Stimulated activated CD8-positive, alpha-beta memory T cell treated with anti-CD3 and anti-CD28 coated beads, Interleukin-7, amount 100 ng/mL, for 4 hours (primary cell): ENCODE measurements at places on chromosomes 5 and 9.

DNA sequence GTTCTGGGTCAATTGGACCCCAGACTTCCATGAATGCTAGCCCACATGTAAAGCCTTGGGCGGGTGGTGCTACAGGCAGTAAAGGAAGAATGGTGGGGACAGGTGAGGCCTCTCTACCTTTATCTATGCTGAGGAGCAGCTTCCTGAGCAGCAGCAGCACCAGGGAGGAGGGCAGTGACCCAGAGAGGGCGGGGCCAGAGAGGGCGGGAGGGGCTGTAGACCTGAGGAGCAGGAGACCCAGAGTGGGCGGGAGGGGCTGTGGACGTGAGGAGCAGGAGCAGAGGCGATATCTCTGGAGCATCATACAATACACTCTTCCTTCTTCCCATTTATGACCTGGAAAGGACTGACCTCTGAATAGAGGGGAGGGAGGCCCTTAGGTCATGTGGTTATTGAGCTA is 165.9 kb downstream of the MTRR start:
- DNase-seq = no peak

DNA sequence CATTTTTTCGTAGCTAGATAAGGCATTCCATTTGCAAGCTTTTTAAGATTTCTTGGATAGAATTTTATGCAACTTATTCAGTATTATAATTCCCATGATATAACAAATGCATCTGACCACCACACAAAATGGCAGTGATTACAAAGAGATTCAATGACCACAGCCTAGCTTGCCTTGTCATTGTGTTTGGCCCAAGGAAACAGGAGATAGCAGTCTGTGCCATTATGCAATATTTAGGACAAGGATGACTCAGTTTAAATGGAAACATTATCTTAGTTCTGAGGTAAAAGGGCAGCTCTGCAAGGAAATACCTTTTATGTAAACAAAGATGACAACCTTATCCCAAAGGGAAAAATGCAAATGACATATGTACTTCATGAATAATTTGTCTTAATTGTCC is 89.8 kb downstream of the NUDT12 start:
- DNase-seq = no peak

GRCh38 chr5:73265641-73266040 is 92.6 kb downstream of the TMEM174 start:
- DNase-seq = no peak

DNA sequence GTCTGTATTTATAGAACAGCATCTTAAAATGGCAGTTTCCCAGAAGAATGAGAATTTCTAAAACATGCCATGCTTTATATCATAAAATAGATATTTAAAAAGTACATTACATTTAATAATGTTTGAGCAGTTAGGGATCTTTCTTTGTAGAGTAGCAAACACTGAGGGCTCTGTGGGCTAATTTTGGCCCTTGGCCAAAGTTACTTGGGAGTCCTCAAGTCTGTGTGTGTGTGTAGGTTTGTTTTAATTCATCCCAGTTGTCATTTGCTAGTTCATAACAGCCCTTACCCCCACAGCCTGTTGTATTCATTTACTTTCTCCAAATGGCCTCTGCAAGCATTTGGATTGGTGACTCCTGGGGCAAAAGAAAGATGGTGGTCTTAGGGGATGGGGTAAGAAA is 576.4 kb upstream of the SGCD start:
- no peak for DNase-seq

DNA sequence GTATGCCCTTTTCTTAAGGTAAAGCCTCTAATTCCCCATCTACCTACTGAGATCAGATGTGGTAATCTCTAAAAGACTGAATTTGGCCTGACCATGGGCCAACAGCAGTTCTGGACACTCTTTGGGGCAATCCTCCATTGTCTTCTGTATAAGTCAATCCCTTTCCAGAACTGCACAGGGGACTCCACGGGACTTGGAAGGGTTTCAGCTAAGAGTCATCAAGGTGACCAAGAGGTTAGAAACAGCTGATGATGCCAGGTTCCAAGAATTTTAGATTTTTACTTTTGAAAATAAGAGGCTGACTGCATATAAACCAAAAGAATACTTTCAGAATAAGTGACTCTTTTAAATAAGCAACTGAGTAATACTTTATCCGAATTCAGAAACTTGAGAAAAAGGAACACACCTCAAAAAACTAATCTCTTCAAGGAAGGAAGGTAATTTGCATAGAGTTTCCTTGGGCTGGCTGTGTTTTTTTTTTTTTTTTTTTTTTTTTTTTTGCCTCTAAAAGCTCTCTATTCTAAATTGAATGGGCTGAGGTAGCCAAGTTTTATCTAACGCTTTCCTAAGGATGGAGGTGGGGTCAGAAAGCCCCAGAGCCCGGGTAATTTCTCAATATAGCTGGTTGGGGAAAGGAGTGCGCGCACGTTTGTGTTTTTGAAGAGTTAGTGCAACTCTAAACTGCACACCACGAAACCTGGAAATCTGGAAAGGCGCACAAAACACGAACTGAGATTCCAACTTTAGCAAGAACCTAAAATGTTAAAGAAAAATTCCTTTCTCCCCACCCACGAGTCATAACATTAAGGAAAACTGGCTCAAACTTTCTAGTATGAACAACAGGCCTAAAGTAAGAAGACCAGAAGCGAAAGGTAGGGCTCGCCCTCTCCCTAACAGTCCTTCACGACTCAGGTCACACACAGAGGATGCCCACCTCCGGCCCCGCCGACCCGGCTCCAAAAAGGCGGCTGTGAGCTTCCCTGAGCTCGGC is 1.3 kb downstream of the VCP start:
- no peak for DNase-seq

DNA sequence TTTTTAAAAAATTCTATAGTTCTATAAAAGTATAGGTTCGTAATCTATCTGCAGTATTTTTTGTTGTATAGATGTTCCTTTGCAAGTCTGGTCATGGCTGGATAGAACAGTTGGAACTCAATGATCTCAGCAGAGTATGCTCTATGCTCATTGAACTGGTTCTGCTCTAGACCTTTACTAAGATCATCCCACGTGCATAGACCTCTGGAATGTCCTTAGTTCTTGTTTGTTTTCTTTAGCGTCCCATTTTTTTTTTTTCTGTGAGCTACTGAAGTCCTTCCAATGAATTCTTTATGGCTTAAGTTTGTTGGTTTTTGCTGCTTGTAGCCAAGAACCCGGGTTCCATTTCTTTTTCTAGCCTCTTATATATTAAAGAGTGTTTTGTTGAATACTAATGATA is 3.5 kb downstream of the TMEM38B start:
- DNase-seq = no peak

- no peak for DNase-seq
Measured at GRCh38 chr5:167269146-167269545, 1022.3 kb upstream of the WWC1 start.

DNA sequence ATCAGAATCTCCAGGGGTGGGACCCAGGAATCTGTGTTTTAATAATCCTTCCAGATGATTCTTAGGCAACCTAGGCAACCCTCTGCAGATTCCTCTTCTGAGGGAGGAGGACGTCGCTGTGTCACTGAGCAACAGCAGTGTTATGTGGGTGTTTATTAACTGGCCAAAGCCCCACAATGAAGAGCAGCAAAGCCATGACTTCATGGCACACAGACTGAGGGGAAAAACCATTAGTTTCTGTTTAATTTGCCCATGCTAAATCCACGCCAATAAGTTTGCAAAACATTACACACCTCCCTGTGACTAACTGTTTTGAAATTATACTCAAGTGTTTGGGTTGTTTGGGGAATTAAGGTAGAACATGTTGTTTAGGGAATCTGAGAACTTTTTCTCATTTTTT is 83.7 kb upstream of the TMED7 start:
- DNase-seq = no peak
